ENCODE measurements at places on chromosomes 16 and 17.

- DNase-seq: no peak
These were observed 120.0 kb downstream of the IRF8 start for GRCh38 chr16:86018941-86019340.

- DNase-seq: no peak
These were observed 7.2 kb upstream of the CCDC182 start for GRCh38 chr17:57752031-57752905.

GRCh38 chr17:40331743-40332641, 23.0 kb downstream of the RARA start:
- no peak for DNase-seq

DNA sequence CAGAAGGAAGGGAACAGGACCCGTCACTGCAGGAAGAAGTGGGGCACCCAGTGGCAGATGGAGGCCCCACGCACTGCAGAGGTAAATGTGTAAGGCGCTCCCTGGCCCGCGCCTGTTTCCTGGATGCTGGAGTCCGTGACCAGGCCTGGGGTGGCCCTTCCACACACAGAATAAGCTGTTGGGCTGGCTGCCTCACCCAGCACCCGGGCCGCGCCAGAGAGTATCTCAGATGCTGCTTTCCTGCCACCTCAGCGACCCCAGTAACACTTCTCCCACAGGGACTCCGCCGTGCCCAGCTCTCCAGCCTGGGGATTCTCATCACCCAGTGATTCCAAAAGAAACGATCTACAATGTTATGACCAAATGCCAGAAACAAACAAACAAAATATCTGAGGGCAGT, 1993.1 kb downstream of the TP53TG3F start:
- no peak for DNase-seq
